ENCODE measurements at places on chromosomes 2 and 18.

DNA sequence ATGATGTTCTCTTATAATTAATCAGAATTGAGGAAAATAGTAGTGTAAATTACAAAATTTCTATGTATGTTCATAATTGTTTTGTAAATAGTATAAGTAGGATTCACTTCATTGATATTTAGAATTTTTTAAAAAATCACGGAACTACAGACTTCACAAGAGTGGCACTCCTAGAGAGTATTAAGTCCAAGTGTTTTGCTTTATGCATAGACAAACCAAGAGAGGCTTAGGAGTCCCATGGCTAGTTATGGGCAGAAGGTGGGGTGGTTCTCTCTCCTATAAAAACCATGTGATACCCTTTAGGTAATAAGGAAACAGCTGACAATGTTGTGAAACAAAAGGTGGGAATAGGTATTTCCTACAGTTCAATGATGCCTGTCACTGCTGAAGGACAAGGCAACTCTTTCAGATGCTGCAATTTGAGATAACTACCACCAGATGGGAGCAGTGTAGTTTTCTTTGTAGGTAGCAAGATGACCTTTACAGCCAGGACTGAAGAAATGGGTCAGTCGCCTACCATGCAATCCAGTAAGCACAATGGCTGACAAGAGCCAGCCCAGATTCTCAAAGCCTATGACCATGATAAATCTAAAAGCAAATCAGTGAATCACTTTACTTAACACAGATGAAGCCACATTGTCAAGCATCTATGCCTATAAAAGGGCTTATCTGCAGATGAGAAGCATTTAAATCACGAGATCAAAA is 83.9 kb downstream of the AAK1 start:
- no peak for DNase-seq

GRCh38 chr2:166516712-166517303 is 22.8 kb upstream of the SCN7A start:
- DNase-seq: no peak

DNA sequence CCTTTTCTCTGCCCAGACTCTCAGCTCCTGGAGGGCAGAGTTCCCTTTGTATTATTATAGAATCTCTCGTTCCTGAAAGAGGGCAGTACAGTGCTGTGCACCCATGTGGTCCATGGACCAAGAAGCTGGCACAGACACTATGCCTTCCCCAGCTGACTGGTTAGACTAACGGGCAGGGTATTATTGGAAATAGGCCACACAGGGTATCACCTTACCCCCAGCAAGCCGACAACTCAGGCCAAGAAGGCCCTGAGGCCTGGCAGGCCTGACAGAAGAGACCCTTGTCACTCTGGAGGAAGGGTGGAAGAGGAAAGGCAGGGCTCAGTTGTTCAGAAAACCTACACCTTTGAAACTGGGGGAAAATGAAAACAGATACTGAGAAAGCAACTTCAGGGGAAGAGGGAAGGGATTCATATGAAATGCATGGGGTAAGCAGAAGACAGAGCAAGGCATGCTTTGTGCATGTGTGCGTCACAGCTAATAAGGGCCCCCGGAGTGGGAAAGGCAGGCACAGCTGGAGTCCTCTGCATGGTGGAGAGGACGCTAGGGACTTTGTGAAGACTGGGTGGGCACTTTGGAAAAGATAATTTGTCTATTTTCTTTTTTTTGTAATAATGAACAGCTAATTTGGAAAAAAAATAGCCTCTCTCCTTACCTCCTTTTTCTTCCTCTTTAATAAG is 476.8 kb upstream of the CELF4 start:
- DNase-seq: no peak

- DNase-seq: no peak
These were observed 4.5 kb upstream of the MYOM1 start for GRCh38 chr18:3224223-3224622.

GRCh38 chr18:73614812-73615211 is 532.8 kb downstream of the FBXO15 start:
- no peak for DNase-seq

DNA sequence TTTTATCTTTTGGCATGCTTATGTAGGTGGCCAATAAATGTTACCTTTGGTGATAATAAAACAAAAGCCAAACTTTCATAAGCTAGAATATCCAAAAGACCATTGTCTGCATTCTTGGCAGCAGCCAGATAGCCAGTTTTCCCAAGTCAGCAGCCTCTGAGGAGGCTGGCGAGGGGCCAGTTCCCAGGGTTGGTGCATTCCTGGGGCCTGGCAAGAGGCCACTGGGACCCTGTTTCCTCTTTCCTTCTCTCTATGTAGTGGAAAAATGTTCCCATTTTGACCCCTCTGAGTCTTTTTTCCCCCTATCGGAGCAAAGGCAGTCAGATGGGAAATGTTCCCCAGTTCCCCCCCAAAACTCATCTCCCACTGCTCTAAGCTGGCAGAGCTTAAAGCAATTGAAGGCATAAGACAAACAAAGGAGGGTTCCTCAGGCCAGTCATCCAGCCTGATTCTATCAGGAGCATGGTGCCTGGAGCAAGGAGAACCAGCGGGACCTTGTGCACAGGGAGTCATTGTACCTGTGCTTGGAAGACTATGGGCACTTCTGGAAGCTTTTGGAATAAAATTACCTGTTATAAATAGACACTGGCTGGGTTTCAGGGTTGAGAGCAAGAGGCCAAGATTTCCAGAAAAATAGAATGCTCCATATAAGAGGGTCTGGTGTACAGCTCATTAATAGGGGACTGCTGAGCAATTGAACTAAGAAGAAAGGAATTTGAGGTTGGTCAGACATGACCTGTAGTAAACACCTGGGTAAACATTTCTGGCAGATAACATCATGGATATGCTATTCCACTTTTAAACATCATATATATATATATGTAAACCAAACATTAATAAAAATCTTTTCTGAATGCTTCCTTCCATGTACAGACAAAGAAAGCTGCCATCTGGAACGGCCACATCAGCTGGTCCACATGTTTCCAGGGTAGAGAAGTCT is 63.4 kb downstream of the NCKAP5 start:
- no peak for DNase-seq

- DNase-seq: no peak
These were observed 15.8 kb downstream of the CCDC74A start for GRCh38 chr2:131543385-131543891.

DNA sequence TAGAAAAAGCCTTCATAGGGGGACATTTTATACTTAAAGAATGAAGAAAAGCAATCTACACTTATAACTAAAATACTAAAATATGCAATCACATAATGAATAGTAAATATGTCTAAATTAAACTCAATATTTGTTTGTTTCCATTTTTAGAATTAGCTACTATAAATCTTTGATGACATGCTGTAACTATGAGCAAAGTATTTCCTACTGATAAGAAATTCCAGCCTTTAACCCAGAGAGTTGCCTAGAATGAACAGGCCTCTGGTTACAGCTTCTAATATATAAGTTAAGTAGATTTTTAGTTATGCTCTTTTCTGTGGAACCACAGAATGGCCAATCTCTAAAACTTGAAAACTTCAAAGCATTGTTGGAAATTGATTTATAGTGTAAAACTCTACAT is 1465.6 kb upstream of the ZEB2 start:
- no peak for DNase-seq

DNA sequence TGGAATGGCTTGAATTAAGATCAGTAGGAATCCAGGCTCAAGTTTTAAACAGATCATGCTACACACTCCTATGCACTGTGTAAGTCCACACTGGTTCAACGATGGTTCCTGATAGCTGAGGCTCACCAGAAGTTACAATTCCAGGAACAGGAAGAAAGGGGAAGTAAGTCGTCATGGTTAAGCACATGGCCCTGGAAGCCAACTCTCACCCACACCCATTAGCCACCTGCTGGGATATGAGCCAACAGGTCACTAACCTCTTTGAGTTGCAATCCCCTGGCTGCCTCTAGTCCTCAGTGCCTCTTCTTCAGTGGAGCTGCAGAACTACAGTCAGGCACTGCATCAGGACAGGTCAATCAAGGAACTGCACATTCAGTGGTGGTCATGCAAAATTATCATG is 133.5 kb downstream of the TMEM182 start:
- no peak for DNase-seq

DNA sequence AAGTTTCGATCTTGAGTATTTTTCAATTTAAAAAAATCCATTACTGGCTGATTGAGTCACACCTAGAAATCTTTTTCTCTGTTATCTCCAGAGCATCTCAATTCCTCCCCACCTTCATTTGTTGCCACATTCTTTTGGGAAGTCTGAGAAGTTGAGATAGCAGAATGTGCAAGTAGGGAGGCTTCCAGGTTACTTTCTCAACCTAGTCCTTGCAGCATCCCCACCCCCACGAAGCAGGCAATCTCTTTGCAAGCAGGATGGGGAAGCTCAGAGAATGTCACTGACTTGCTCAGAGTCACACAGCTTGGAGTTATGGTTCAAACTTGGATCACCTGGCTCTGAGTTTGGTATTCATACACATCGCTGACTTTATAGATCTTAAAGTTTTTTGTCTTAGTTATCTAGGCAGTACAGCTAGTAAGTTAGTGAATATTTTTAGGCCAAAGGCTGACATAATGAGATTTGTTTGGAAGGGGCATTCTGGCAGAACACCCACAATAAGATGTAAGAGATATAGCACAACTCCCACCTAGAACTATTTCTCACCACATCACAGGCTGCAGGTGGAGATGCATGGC is 25.9 kb upstream of the LCLAT1 start:
- DNase-seq: no peak

GRCh38 chr2:8605351-8606065 is 76.3 kb upstream of the ID2 start:
- DNase-seq: no peak

DNA sequence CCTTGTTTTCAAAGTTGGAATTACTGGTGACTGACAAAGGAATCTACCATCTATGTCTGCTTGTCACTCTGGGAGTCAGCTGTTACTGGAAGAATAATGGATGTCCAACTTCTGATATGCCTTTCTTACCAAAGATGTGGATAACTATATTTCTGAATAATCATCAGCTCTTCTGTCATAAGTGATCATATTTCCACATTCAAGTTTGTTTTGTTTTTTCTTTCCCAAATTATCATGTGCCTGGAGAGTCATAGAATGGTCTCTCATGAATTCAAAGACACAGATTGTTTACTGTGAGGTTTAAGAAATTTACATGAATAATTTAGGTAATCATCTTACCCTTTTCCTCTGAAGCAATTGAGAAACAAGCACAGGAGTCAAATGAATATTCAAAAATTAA is 986.7 kb upstream of the CDH2 start:
- DNase-seq: no peak

DNA sequence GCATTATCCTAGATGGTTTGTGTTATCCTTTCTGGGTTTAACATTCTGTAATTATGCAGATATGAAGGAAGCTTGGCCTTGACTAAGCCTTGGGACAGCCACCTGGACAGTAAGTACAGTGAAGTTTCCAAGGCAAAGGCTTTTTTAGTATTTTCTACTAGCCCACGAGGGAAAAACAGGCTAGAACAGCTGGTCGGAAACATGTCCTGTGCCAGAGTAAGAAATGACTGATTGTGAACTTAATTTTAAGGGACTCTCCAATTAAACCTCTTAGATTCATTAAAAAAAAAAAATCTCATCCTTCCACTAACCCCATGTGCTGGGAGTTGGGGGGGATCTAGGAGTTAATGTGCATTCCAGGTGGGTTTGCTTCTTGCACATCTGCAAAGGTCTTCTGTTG is 720.8 kb downstream of the SLC4A3 start:
- DNase-seq: no peak

DNA sequence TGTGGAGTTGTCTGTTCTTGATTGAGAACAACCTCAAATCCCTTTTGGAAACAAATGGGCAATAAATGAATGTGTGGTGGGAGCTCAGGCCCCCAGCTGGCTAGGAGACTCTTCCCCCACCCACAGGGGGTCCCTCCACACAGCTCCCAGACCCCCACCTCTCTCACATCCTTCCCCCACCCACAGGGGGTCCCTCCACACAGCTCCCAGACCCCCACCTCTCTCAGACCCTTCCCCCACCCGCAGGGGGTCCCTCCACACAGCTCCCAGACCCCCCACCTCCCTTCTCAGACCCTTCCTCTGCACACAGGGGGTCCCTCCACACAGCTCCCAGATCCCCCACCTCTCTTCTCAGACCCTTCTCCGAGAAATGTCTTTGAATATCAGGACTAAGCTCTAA is 79.0 kb upstream of the CTDP1 start:
- DNase-seq: no peak

DNA sequence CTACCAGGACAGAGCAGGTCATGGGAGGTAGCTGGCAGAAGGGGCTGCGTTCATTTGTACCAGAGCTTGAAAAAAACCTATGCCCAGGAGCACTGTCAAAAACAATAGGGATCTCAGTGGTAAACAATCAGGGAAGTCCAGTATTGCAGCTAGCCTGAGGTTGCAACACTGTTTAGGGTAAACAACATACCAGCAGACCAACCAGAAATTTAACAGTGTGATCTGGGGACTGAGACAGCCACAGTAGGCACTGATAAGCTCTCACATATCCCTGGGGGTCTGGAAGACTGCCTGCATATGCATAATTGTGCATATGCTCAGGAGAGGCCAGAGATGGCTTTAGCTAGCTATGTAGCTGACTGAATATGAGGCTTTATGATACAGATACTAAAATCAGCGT is 12.0 kb upstream of the ZCCHC2 start:
- DNase-seq: no peak

DNA sequence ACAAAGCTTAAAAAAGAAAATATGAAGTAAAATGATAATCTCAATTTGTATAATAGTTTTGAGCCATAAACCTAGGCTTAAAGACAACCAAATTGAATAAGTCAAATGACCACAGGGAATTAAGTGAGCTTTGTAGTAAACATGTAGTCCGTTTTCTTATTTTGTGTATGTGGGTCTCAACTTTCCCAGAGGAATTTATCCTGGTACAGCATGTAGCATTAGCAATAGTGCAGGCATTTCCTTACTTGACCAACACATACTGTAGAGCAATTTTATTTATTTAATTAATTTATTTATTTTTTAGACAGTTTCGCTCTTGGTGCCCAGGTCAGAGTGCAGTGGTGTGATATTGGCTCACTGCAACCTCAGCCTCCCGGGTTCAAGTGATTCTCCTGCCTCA is 37.5 kb upstream of the MTCL1 start:
- DNase-seq: no peak

DNA sequence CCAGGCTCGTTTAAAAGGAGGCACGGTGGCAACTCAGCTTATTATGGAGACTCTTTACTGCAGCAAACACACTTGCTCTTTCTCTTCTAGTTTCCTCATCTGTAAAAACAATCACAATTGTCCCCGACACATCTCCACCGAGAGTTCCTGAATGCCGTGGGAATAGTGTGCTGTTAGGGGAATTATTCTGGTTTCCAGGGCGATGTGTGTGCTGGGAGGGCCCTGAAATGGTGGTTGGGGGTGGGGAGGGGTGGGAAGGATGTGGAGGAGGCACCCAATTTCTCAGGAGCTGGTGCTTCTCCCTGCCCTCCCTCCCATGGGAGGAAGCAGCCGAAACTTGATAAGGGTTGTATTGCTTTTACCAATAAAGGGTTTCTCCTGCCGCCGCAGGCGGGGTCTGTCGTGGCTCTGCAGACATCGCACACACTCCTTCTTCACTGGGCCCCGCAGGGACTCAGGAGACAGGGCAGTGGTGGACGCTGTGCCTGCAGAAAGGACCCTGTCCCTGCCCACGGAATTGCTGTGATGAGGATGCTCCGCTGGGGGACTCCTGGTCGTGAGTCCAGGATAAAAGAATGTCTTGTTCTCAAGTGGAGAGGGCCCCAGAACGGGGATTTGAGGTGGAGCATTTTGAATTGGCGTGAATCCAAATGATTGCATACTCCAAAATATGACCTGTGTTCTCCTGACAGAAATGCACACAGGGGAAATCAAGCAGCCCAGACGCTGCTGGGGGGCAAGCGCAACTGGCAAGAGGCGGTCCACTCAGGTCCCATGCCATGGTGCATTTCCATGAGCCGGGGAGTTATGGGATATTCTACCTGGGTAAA is 119.2 kb downstream of the ACKR3 start:
- no peak for DNase-seq
